ENCODE measurements at places on chromosomes 7 and 10.

DNA sequence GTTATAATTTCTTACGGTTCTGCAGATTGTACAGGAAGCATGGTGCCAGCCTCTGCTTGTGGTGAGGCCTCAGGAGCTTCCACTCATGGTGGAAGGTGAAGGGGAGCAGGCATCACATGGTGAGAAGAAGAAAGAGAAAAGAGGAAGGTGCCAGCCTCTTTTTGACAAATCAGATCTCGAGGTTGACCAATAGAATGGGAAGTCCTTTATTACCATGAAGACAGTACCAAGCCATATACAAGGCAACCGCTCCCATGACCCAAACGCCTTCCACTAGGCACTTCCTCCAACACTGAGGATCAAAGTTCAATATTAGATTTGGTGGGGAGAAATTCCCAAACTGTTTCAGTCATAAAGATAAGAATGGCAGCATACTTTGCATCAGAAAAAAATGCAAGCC is 502.8 kb downstream of the GLRX3 start:
- no peak for DNase-seq

DNA sequence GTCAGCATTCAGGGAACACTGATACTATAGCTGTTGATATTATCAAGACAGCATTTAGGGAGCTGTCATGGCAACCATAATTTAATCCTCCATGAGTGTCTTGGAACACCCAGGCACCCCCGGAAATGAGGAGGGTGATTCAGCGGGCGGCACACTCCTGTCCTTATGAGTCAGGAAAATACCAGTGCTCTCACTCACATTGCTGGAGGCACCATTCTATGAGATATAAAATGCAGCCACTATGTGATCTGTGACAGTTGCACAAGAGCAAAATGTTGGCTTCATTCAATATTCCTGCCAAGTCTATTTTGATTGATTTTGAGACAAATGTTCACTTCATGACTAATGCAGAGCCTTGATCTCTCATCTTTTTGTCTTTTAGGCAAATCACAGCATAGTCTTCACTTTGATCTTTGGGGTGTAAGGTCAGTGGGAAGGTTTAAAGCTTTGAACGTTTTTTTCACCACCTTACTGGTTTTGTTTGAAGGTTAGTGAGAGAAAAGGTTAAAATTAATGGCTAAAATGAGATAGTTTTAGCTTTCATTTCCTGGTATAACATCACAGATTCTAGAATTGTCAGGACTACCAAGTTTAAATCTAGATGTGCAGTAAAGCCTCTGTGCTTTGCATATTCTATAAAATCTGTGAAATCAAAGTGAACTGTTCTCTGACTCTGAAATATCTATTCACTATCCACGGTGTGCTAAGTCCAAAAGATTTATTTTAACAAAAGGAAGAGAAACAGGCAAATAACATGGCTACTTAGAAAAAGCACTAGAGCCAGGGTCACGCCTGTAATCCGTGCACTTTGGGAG is 12.4 kb upstream of the ARHGAP12 start:
- DNase-seq = no peak

DNA sequence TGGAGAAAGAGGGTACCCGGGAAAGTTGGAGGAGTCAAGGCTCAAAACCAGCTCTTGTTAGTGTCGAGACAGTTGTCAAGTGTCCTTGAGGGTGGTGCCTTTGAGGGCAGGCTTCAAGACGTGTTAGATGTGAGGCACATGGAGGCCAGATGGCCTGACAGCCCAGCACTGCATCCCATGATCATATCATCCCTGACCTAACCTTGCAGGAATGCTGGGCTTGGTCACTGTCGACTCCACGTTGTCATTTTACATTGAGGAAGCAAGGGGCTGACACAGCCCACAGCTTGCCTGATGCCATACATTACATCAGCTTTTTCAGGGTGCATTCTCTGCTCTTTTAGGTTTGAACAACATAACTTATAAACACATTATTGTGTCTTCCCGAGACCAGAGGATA is 114.1 kb downstream of the ABCA13 start:
- DNase-seq = no peak

DNA sequence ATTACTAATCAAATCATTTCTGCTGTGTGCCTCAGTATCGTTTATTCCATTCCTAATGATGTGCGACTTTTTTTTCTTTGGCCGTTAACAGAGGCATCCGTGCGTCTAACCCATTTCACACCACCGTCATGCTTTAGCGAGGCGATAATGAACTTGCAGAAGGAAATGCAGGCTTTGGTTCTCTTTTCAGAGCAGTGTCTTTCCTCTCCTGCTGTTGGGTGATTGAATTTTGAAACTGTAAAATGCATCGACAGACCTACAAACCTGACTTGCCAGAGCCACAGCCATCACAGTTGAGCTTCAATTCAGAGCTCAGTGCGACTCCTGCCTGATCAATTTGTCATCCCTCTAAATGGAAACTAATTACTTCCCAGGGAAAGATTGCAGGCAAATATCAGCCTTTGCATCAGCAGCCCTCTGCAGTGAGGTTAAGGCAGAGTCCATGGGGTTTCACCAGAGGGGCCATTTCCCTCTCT is 486.0 kb upstream of the GALNT17 start:
- no peak for DNase-seq

DNA sequence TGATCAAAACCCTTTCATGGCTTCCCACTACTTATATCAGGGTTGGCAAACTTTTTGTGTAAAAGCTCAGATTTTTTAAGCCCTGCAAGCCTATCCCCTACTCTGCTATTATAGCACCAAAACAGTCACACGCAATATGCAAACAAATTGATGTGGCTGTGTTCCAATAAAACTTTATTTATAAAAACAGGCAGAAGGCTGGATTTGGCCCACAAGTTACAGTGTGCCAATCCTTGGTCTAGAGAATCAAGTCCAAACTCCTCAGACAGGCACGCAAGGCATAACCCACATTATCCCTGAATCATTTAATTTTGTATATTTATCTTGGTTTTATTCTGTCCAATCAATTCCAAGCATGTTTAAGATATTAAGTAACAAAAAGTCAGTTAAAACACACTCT is 71.9 kb downstream of the SGMS1 start:
- DNase-seq = no peak

DNA sequence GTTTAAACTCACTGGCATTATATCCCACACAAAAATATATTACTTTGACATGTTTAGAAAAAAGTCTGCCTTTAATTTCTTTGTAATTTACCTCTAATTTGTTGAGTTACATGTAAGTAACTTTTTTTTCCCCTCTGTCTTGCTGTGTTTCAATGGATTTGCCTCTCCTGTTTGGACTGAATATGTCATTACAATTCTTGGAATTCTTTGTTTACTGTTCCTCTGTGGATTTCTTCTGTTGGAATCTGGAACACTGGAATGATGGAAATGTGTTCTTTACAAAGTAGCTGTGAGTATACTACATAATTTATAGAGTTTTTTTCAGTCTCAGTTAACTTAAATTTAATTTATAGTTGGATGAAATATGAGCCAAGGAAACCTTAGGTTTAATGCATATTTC is 30.4 kb downstream of the SEPTIN7 start:
- no peak for DNase-seq

DNA sequence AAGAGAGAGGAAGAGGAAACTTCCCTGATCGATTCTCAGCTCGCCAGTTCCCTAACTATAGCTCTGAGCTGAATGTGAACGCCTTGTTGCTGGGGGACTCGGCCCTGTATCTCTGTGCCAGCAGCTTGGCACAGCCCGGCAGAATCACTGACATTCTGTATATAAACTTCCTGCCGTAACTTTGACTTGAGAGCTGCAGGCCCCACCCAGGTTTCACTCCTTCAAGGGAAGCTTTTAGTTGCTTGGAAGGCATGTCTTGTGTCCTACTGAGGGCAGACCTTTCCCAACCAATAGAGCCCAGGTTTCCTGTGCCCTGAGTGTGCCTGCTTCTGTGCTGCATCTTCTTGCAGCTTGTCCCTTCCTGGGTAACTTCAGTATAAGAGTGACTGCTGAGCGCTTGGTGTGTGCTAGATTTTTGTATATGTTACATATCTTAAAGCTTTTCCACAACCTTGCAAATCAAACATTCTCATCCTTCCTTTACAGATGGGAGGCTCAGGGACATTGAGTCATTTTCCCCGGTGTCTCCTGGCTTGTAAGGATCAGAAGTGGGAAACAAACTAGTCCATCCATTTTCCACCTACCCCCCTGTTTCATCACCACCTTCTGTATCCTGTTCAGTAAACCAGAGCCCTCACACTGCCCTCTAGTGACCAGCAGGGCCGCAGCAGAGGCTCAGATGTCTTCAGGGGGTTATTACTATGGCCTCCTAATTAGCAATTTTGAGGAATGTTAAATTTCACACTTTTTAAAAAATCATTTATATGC is 225.2 kb upstream of the PRSS58 start:
- no peak for DNase-seq

GRCh38 chr10:132689721-132690360 is 96.1 kb downstream of the NKX6-2 start:
- no peak for DNase-seq

GRCh38 chr7:133479456-133480065 is 226.7 kb downstream of the EXOC4 start:
- no peak for DNase-seq

- DNase-seq = no peak
Measured at GRCh38 chr7:92691578-92691977, 101.4 kb upstream of the FAM133B start.

DNA sequence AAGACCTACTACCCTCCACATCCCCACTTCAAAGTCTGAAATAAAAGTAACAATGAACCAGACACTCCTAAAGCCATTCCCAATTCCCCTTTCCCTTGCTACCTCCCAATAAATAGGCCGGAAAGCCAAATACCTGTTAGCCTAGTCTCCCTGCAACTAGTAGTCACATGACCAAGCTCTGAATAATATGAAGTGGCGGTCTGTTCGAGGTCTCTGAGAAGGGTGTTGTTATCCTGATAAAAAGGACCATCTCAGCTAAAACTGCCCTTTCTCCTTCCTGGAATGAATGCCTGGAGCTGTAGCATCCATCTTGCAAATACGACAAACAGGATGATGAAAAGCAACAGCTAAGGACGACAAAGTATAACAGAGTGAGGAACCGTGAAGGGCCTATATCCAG is 6.0 kb downstream of the KIF5B start:
- no peak for DNase-seq

DNA sequence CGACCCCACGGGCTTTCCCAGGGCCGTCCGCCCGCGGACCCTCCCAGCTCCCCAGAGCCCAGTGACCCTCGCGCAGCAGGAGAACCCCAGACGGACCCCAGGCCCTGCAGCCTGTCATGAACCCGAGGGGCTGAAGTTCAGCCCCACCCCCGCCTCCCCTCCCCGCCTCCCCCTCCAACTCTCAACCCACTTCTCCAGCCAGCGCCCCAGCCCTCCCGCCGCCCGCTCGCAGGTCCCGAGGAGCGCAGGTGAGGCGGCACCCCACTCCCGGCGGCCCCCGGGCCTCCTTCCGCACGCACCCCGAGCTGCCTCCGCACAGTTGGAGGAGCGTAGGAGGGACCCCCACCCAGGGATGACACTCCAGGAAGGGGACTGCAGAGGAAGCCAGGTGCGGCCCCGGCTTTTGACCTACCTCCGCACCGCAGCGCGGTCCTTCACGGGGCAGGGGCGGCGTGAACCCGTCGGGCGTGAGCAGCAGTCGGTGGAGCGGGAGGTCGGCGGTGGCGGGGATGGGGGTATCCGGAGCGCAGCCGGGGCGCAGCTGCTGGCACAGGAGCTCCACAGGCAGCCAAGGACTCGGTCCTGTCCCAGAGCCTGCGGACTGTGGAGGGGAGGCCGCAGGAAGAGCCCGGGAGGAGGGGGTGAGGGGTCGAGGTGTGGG is at the start of gene TMEM176A:
Gene TMEM176A (plus strand): TSS at position 189 of the 661 bp plus-strand sequence. CDS start 782 bp downstream, outside the sequence.
- DNase-seq = no peak

GRCh38 chr10:103822800-103823199 is 32.6 kb downstream of the SH3PXD2A start:
- no peak for DNase-seq

DNA sequence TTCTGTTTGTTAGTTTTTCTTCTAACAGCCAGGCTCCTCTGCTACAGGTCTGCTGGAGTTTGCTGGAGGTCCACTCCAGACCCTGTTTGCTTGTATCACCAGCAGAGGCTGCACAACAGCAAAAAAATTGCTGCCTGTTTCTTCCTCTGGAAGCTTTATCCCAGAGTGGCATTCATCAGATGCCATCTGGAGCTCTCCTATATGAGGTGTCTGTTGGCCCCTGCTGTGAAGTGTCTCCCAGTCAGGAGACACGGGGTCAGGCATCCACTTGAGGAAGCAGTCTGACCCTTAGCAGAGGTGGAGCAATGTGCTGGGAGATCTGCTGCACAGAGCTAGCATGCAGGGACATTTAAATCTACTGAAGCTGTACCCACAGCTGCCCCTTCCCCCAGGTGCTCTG is 26.7 kb upstream of the CROT start:
- DNase-seq = no peak

GRCh38 chr7:158296798-158297104 is 290.9 kb downstream of the PTPRN2 start:
- DNase-seq = no peak

GRCh38 chr7:74418538-74418937 is 35.2 kb upstream of the GTF2IRD1 start:
- no peak for DNase-seq

GRCh38 chr10:13847201-13847631 is 260.5 kb downstream of the PRPF18 start:
- no peak for DNase-seq

DNA sequence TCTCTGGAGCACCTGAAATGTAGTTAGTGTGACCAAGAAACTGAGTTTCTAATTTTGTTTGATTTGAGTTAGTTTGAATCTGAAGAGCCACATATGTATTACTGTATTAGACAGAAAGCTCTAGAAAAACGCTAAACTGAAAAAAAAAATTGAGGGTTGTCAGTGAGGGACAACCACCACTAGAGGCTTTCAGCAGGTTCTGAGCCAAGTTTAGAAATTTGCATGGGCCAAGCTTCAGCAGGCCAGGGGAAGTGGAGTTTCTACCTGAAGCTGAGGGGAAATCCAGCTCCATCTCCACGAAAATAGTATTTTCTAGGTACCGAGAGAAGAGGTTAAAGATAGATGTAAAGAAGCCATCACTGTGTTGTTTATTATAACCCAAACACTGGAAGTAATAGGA is 77.9 kb upstream of the PLXNA4 start:
- no peak for DNase-seq

GRCh38 chr7:43647339-43647672 is 64.4 kb downstream of the STK17A start:
- DNase-seq = no peak

GRCh38 chr7:102004848-102005247 is 187.4 kb downstream of the CUX1 start:
- no peak for DNase-seq

DNA sequence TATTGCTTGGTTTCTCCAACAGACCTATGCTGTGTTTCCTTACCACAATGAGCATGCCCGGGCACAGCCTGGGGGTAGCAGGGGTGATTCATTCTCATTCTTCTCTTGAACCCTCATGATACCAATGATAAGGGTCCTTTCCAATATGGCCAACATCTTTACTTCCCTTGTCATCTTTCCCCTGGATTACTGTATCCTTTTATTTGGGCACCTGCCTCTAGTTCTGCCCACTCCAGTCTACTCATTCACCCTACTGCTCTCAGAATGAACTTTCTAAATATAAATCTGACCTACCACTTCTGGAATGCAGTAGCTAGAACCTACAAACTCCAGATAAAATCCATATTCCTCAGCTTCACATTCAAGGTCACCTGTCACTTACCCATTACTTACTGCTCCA is 26.4 kb upstream of the ITPRID1 start:
- no peak for DNase-seq

- no peak for DNase-seq
Measured at GRCh38 chr7:130872756-130873448, 138.9 kb upstream of the KLF14 start.

Measured in esophagus squamous epithelium (tissue), 5 donors.